ENCODE measurements at places on chromosomes 2 and 18.

DNA sequence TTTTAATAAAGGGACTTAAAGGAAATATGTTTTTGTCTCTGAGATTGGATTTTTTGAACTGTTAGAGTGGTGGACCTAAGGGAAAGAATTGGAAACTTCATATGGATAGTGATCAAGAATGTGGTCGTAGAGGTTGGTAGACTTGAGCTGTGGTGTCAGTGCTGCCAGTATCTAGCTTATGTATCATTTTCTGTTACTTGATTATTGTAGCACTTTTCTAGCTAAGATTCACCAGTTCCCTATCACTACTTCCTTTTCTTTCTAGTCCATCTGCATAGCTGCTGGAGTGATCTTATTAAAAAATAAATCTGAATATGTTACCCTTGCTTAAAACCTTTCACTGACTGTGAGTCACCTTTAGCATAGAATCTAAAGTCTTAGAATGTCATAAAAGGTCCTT, 6.0 kb downstream of the ACVR2A start:
- no peak for DNase-seq

GRCh38 chr2:143139835-143140393, 10.7 kb downstream of the ARHGAP15 start:
- no peak for DNase-seq

DNA sequence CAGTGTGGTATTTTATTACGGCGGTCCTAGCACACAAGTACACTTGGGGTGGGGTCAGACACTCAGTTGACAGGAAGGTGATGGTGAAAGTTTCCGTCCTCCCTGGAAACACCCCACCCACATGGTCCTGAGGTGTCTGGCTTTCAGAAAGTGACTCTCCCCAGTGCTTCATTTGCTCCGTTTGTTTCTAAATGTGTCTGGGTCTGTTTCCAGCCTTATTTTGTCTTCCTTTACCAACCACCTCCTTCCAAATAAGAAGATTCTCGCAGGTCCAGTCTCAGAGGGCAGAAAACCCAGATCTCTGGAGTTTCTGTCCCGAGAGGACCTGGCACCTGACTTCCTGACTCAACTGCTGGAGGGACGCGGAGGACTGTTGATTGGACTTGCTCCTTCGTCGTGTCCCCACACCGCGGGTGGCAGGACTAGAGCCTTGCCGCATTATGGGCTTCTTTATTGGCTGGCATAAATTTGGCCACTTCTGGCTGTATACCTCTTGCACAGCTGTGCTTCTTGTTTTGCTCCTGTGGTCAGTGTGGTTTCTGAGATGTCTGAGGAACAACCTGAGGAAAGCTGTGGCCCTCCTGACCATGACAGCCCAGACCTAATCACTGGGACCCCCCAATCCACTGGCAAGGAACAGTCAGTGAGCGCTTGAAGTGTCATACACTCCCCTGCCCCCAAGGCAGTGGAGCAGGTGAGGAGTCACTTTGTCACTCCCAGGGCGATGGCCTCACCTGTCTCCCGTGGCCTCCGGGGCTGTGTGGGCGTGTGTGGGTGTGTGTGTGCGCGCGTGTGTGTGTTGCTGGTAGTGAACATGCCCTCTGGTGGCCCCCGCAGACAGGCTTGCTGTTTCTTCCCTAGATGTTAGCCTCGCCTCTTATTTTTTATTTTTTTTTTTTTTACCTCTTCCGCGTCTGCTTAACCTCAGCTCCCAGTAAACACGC, 45.6 kb downstream of the MEX3C start:
- DNase-seq: peak; percentile 43

DNA sequence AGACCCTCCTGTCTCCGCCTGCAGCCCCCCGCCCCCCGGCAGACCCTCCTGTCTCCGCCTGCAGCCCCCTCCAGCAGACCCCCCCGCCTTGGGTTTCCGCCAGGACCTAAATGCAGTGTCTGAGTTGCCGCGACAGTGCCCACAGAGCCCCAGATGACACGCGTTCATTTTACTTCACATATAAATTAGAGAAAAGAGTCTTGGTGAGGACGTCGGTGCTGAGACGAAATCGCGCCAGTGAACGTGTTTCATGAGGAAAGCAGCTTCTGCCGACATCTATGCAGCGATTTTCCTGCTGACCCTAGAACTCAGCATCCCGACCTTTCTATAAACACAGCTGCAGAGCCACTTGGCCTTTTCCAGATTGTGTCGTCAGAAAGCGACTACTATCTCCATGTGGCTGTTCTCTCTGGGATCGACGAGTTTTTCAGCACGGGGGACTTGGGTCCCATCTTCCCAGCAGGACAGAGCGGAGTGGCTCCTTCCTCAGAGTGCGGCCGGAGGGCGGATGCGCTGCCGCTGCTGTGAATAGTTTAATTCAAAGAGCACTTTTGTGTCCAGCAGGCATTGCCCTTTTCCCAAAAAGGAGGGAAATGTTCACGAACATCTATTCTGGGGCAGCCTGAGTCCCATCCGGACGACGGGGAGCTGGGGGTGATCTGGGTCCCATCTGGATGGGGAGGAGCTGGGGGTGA, 136.7 kb downstream of the NFATC1 start:
- DNase-seq: no peak

DNA sequence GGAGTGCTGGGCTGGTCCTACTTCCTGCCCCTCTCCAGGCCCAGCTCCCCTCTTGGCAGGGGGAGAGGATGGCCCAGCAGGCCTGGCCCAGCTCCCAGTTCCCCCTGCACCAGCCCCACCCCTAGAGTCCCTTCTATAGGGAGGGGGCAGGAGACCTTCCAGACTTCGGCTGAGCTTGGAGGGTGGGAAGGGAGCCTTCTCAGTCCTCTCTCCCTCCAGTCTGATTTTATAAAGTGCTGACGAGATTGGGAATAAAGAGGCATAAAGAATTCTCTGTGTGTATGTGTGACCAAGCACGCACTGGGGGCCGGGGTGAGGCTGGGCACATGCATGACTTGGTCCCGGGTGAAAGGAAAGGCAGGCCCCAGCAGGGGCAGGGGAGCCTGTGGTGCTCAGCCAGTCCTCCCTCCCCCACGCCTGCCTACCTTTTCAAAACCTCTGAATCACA, 5.1 kb downstream of the CHPF start:
- no peak for DNase-seq

DNA sequence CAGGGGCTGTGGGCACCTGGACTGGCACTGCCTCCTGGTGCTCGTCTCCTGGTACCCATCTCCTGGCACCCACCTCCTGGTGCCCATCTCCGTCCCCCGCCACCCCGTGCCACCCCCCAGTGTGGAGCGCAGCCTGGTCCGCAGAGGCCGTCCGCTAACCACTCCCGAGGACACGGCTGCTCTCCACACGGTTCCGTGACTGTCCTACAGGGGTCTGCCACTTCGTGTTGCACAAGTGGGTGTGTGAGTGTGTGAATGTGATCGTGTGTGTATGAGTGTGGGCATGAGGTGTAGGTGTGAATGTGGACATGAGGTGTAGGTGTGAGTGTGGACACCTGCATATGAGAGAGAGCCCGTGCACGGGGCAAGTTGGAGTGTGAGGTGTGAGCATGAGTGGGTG, 119.4 kb upstream of the HS6ST1 start:
- DNase-seq: no peak

- no peak for DNase-seq
These were observed 35.4 kb downstream of the ANKMY1 start for GRCh38 chr2:240522406-240522805.

- no peak for DNase-seq
These were observed 94.1 kb downstream of the FHOD3 start for GRCh38 chr18:36391426-36392145.

DNA sequence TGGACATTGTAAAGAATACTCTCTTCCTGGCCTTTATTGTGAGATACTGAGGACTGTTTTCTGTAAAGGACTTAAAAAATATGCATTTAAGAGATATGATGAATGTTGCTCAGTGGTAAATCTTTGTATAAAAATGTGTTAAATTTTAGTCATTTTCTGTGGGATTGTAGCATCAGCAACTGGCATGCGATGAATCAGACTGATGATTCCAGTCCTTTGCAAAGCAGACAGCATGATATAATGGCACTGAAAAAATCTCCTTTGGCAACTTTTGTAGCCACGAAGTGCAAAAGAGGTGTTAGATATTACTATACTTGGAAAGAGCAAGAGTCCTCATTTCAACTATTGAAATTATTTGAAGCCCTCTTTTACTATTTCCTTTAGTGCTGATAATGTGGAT, 678.7 kb downstream of the PLCL1 start:
- DNase-seq: no peak

- no peak for DNase-seq
These were observed 558.8 kb upstream of the ZNF804A start for GRCh38 chr2:184039493-184039892.

DNA sequence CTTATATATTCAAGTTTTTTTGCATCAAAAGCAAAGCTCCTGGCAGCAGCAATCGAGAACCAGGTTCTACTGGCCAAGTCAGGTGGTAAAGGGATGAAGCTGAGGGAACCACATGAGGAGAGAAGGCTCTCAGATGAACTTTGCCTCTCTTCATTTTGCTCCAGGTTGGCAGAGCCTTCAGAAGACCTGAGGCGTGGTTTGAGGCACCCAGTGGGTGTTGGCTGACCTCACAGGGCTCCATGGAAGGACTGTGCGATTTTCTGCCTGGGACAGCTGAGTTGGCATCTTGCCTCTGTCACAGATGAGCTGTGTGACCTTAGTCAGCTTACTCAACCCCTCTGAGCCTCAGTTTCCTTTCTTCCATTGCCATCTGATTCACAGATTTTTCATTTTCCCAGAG, 89.0 kb downstream of the INSIG2 start:
- no peak for DNase-seq

DNA sequence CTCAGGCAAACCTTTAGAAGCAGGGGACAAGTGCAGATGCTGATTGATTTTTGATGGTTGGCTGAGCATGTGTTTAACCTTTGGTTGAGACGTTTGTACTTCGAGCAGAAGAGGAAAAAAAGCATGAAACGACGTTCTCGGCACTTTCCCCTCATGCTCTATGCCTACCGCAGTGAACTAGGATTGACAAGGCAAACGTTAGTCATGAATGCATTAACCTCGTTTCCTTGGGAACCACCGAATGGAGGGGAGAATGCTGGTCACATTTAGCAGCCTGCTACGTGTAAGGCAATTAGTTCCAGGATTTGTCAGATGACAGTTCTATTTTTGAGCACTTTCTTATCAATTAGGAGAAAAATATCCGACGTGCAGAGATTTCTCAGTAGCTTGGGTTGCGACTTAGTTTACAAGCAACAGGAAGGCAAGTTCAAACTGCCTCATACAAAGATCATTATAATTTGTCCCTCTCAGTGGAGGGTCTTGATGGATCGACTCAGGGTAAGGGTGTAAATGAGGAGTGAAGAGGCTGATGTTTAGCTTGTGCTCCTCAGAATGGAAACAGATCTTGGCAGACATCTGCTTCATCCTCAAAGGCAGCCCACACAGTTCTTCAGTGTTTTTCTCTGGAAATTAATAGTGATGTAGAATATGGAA, 47.4 kb upstream of the GPR45 start:
- no peak for DNase-seq

DNA sequence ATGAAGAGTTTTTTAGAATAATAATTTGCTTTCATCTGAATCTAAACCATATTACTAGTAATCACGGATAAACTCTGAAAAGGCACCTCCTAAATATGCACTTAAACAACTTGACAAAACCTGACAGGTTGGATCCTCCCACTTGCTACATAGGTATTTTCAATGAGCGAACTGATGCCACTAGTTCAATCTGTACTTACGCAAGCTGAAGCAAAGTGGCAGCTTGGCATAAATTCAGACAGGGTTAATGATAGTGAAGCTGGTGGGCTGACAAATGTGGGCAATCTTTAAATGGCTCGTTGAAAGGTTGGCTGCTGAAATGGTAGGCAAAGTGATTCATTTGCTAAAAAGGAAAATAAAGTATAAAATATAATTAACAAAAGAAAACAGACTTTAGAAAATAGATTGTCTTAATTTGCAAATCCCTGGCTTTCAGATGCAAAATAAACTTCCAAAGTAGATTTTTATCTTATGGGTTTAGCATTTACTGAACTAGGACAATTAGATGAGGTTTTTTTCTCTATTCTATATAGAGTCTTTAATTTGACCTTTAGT, 1713.5 kb upstream of the SLC39A10 start:
- no peak for DNase-seq

- no peak for DNase-seq
These were observed 243.0 kb downstream of the CELF4 start for GRCh38 chr18:37322492-37323035.

- DNase-seq: no peak
These were observed 857 bp downstream of the DYM start for GRCh38 chr18:49459404-49460171.

GRCh38 chr2:120867290-120868241, 131.9 kb downstream of the GLI2 start:
- no peak for DNase-seq

- DNase-seq: no peak
These were observed 165.1 kb upstream of the TPO start for GRCh38 chr2:1248187-1248586.
